Activated T-helper 1 cell treated with anti-CD3 and anti-CD28 coated beads, Interleukin-12 subunit alpha, Interleukin-12 subunit beta, Interleukin-2, Interleukin-4 antibody, amounts not matched to agents 30 ng/mL and 10 ng/mL and 1 ng/mL, durations not matched to agents 14 hours and 24 hours and 36 hours (primary cell): ENCODE measurements at places on chromosomes 2 and 18.

GRCh38 chr2:181680937-181681811 lies 857 bp upstream of the NEUROD1 start:
- no peak for DNase-seq

DNA sequence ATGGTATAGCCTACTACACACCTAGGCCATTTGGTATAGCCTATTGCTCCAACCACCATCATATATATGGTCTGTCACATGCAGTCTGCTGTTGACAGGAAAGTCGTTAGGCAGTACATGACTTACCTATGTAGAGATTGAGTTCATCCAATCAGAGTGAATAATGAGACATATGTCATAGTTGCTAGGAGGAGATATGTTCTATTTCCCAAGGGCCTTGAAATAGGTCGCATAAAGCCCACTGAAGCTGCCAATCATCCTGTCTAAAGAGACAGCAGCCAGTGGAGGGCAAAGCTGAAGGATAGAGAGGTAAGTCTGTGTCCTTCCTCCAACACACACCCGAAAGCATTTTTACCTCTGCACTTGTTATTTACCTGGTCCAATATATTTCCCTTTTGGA lies 263.4 kb downstream of the PTPRM start:
- no peak for DNase-seq

- DNase-seq: peak; percentile 68
These were observed 1.7 kb upstream of the CTDSP1 start for GRCh38 chr2:218397820-218398436.

GRCh38 chr2:12861344-12861930 lies 144.7 kb downstream of the TRIB2 start:
- DNase-seq: peak; percentile 16

- no peak for DNase-seq
These were observed 131.4 kb downstream of the VWC2L start for GRCh38 chr2:214542295-214542694.

GRCh38 chr2:26737221-26737620 lies 26.9 kb upstream of the SLC35F6 start:
- DNase-seq: no peak

GRCh38 chr18:75104483-75104882 lies 104.5 kb downstream of the PTGR3 start:
- no peak for DNase-seq

DNA sequence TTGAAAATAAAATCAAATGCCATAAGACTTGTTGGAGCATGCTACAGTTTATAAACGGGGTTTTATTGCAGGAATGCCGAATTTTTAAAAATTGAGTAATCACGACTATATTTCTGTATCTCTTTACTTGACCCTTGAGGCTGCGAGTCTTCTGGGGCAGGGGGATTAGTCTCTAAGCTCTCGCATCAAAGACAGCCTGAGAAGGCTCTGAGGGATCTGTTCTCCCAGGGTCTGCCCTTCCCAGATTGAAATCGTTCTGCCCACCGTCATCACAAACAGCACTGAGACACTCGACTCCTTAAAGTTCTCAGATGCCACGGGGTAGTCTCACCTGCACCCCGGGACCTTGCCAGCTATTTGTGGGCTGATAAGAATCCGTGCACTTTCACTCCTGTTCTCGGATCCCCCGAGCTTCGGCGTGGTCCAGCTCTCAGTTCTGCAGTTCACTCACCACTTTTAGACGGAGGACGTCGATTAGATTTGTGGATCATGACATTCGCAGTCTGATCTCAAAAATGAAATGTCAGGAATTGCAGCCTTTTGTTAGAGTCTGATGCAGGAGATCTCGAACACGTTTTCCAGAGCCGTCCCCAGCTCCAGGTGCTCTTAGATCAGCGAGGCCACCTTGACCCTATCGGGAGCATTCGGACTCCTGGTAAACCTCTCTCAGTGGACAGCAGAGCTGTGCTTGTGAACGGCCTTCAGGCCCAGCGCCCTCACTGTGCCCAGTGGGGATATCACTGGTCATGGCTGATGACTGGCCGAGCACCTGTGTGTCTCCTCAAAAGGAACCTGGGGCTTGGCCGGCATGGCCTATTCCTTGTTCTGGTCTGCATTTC lies 43.0 kb downstream of the TWIST2 start:
- DNase-seq: no peak

GRCh38 chr2:239106314-239106908 lies 258.5 kb downstream of the TWIST2 start:
- DNase-seq: no peak

GRCh38 chr2:85326406-85327159 lies 1.2 kb downstream of the TGOLN2 start:
- peak; percentile 51 for DNase-seq

DNA sequence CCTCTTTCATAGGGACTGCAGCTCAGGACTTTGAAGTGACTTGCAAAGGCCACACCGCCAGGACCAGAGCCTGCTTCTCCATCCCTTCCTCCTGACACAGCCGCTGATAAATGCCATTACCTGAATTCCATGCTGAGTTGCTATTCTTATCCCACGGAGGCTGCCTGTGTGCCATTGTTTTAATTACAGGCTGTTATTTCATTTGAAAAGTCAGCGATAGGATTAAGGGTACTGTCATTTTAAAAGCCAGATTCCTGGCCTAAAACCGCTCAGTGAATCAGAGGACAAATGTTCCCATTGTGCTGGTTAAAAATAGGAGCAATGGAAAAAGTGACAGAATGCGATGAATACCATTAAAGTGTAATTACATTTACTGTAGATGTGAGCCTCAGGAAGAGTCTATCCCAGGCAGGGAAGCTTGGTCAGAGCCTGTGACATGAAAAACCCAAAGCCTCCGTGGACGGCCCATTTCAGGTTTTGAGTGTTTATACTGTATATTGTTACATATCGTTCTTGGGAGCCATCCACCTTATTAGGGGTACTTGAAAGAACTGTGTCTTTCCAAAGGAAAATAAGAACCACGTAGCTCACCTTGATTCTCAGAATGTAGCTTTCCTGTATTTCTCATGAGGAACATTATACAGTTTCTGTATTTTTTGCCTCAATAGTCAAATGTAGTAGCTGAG lies 41.3 kb downstream of the PDCL3 start:
- no peak for DNase-seq

GRCh38 chr18:60978338-60978737 lies 354.9 kb upstream of the CDH20 start:
- DNase-seq: no peak

DNA sequence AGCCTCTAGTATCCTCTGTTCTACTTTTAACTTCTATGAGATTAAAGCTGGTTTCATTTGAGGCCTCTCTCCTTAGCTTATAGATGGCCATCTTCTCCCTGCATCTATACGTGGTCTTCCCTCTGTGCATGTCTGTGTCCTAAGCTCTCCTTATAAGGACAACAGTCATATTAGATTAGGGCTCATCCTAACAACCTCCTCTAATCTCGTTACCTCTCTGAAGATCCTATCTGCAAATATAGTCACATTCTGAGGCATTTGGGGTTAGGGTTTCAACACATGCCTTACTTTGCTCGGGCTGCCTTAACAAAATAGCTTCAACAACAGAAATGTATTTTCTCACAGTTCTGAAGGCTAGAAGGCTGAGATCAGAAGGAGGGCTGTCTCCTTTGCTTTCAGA lies 11.6 kb upstream of the APOB start:
- no peak for DNase-seq

DNA sequence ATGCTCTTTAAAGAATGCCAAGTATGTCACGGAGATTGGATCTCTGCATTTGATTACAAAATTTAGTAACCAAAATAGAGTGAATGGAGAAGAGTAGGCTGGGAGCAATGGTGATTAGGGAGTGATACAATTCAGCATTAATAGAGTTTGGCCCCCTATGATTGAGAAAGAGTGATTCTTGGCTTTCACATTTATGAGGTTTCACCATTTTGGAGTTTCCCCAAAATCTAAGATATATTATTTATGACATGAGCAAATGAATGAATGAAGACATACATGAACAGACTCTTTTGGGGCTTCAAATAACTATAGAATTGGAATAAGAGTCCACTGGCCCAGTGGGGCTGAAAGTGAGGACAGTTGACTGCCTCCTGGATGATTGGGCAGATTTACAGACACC lies 255.2 kb downstream of the LPIN1 start:
- no peak for DNase-seq

DNA sequence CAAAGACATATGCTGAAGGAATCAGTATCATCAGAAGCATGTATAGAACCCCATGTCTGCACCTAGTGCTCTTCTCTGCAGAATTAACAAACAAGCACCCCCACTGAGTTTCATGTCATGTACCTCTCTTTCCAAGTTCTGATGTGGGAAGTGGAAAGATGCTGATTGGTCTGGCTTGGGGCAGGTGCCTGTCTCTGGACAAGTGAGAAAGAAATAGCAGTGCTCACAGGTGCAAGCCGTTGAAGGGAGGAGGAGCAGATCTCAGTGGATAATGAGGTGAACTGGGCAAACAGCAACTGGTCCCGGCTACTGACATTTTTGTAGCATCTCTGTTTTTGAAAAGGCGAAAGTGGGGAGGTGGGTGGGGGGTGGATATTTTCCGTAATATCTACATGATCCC lies 17.5 kb upstream of the ACVR1 start:
- no peak for DNase-seq

- no peak for DNase-seq
These were observed 36.0 kb downstream of the CTIF start for GRCh38 chr18:48574667-48575300.

GRCh38 chr2:120482334-120482733 lies 136.4 kb downstream of the INHBB start:
- no peak for DNase-seq

- DNase-seq: peak; percentile 21
These were observed 77.7 kb upstream of the SMAD2 start for GRCh38 chr18:48007955-48008701.

DNA sequence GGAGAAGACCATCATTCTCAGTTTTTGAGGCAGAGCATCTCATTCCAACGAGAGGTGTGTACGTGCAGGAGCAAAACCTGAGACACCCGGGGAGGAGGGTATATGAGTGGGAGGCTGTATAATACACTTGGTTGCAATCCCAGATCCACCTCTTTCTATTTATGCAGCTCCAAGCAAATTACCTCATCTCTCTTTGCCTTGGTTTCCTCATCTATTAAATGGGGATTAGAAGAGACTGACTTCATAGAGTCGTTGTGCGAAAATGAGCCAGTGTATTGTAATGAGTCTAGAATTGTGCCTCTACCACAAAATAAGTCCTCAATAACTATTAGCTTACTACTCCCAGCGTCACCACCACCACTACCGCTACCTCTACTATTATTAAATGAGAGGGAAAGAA lies 40.1 kb downstream of the TGOLN2 start:
- no peak for DNase-seq

GRCh38 chr2:137644731-137645130 lies 319.5 kb upstream of the HNMT start:
- no peak for DNase-seq

DNA sequence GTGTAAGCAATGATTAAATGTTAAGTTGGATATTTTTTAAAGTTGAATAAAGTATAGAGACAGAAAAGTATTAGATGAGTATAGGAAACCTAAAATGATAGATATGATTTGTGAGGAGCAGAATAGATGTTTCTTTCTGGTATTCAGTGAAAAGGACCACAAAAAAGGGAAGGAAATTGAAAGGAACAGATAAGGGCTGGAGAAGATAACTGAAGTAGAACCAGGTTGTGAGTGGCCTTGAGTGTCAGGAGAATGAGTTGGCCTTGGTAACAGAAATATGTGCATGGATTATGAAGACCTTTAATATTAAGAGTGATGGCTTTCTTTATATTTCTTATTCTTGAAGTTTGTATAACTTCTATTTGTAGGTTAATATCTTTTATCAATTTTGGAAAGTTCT lies 543.5 kb downstream of the METTL4 start:
- no peak for DNase-seq

GRCh38 chr18:62999921-63000320 lies 284.6 kb downstream of the PHLPP1 start:
- DNase-seq: no peak

DNA sequence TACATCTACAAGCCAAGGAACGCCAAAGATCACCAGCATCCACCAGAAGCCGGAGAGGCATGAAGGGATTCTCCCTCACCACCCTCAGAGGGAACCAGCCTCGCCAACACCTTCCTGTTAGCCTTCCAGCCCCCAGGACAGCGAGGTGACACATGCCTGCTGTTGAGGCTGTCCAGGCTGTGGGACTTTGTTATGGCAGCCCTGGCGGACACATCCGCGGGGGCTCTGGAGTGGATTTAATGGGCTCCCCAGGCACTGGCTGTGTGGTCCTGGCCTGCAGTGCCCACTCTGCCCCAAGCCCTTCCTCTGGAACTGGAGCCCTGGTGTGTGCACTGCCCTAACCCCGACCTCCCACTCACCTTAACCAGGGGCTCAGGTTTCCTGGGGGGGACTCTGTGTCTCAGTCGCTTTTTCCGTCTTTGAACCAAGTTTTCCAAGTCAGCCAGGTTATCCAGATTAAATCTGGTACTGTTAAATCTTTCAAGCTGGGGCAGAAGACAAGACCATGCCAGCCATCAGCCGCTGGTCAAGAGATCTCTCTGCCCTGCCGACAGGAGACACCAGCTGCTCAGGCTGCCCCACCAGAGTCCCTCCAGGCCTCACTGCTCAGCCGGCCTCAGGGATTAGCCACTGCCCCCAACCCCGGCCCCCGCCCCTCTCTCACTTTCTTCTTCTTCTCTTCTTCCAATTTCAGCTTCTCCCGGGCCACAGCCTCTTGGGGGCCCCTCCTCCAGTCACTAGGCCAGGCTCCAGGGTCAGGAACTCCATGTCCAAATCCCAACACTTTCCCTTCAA lies 1.9 kb downstream of the ANKRD23 start:
- DNase-seq: no peak

DNA sequence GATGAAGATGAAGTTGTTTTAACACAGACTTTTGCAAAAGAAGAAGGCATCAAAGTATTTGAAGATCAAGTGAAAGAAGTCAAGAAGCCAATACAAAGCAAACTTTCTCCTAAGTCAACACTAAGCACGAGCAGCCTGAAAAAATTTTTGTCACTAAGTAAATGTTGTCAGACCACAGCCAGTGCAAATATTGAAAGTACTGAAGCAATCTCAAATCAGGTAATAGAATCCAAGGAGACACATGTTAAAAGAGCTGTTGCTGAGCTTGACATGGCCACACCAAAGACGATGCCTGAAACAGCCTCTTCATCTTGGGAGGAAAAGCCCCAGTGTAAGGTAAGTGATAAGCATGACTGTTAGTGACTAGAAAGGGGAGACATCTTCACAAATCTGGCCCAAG lies 75.1 kb downstream of the FSIP2 start:
- DNase-seq: no peak

DNA sequence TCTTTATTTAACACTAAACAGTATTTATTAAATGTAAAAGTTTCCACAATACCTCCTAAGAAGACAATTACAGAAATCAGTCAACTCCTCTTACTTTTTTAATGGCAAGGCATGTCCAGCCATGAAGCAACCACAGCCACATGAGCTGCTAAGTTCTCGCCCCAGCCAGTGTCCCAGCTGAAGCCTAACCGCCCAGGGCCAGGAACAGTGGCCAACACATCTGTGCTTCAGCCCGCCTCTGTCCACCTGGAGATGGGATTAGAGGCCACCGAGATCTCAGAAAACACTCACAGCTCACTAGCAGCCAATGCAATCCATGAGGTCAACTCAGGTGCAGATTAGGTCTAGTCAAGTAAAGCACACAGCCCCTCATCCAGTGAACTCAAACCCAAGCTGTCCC lies 40.2 kb downstream of the PID1 start:
- no peak for DNase-seq

- DNase-seq: no peak
These were observed 57.6 kb upstream of the CTDP1 start for GRCh38 chr18:79622004-79622403.

- no peak for DNase-seq
These were observed 169.2 kb downstream of the CDH20 start for GRCh38 chr18:61502472-61502871.

- no peak for DNase-seq
These were observed 92.6 kb upstream of the TFCP2L1 start for GRCh38 chr2:121377646-121378045.

- DNase-seq: no peak
These were observed 22.3 kb downstream of the CDKL4 start for GRCh38 chr2:39221459-39221858.
